ENCODE measurements at places on chromosomes 1 and 21.

GRCh38 chr1:18581420-18581880 lies 49.2 kb upstream of the PAX7 start:
- DNase-seq: no peak

DNA sequence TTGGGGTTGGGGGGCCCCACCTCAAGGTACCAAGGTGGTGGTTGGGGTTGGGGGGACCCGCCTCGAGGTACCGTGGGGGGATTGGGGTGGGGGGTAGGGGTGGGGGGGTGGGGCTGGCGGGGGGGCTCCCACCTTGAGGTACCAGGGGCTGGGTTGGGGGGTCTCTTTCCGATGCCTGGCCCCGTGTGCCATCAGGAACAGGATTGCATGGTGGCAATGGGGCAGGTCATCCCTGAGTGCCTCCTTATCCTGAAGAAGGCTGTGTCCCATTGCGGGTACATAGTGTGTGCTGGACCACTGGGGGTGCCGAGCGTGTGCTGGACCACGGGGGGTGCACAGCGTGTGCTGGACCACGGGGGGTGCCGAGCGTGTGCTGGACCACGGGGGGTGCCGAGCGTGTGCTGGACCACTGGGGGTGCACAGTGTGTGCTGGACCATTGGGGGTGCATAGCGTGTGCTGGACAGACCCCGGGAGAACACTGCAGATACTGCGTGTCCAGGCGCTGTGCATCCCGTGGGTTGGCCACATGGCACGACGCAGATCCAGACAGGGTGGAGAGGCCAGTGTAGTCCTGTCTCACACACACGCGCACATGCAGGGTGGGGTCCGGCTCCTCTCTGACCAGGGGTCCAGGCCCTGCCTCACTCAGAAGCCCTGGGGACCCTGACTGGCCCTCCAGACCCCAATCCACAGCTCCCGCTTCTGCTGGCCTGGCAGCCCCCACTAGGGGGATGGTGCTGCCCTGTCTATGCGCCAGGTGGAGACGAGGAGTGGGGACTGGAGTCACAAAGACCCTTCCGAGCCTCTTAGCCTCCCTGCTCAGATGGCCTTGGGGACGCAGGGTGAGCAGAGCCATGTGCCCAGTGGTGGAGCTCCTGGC lies 4.2 kb downstream of the SCNN1D start:
- no peak for DNase-seq

DNA sequence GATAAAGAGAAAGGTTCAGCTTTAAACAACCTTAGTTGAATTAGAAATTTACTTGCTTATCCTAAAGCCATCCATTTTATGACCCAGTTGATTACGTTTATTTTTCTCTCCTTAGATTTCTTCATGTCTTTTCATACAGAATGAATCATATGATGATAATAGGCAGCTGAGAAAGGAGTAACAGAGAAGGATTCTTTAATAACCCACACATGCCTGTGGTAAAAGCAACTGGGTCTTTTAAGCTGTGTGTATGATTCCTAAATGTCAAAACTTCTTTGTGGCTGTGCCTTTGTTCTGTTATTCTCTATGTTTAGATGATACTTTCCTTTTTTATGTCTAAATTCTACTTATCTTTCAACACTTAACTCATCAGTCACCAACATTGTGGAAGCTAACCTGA lies 626.5 kb downstream of the NCAM2 start:
- DNase-seq: no peak

DNA sequence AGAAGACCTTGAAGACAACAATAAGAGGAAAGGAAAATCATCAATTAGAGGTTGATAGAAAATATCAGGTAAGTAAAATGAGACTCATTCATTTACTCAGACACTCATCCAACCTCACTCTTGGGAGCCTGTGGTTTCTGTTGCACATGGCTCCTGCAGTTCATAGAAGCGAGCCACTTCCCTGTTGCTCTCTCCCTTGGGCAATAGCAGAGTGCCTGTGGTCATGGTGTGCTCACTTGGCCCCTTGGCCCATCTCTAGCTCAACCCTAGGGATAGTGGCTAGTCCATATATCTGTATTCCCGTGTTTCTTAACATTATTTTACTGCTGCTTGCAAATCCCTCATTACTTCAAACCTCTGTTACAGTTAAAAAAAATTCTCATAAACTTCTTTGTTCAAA lies 368.6 kb downstream of the PTPRC start:
- no peak for DNase-seq

DNA sequence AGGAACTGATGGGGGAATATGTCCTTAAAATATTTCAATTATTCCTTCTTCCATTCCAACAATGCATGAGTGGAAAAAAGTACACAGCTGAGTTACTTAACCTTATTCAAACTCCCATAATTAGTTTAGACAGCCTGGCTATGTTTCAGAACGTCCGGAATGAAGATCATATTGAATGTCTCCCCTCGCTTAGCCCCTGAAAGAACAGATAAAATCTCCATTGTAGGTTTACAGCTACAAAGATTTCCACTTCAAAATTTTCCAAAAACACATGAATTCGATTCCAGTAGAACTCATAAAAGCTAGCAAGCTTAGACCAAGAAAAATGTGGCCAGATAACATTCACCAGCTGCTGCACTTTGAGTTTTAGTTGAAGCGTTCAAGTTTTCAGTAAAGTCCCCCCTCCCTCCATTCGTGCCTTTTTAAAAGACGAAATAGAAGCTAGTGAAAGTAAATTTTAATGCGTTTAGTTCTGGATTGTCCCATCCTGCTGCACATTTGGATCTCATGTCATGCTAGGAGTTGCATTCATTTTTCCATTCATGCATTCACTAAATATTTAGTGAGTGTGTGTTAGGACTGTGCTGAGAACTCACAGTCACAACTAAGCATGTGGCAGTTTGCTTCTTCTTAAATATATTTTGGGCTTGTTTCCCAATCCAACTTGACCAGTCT lies 29.4 kb upstream of the SSX2IP start:
- no peak for DNase-seq

GRCh38 chr1:7470904-7471638 lies 300.0 kb upstream of the VAMP3 start:
- no peak for DNase-seq

DNA sequence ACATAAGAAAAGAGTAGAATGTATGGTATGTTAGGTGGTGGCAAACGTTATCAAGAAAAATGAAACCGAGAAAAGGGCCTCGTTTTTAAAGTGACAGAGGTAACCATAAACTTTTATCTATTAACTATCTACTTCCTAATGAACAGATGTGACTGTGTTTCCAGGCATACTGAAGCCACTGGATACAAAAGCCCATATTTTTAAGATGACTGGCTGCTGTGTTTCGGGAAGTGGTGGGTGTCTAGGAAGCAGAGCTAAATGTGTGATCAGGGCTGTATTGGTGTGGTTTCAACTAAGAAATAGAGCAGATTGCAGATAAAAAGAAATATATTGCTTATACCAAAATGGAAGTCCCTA lies 71.8 kb downstream of the CHRM3 start:
- no peak for DNase-seq

GRCh38 chr1:237901299-237901934 lies 10.7 kb upstream of the ZP4 start:
- DNase-seq: no peak

- DNase-seq: peak; percentile 88
These were observed 2.7 kb downstream of the SH2D2A start for GRCh38 chr1:156813750-156814570.

All from natural killer cell (primary cell).